Skeletal muscle cell (primary cell): ENCODE measurements at places on chromosomes 2 and 18.
A peak's percentile ranks its signal among the peaks of the same experiment; 100 is the strongest.

- DNase-seq = no peak
Observed at GRCh38 chr18:10147226-10147625, 233.4 kb downstream of the VAPA start.

DNA sequence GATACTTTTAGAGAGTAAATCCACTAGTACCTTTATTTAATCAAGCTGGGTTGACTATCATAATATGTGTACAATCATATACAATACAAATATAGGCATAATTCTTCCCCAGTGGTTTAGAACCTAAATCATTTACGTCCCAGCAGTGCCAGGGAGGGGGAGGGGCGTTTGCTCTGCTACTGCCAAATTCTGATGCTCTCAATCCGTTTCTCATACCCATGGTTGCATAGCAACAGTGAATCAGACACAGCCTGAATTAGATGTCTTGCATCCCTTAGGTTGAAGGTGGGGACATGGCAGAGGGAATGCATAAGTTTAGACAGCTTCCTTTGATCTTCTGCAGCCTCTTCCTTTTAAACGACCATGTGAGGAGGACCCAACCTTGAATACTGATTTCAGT lies 135.4 kb downstream of the ABCA12 start:
- DNase-seq = no peak

DNA sequence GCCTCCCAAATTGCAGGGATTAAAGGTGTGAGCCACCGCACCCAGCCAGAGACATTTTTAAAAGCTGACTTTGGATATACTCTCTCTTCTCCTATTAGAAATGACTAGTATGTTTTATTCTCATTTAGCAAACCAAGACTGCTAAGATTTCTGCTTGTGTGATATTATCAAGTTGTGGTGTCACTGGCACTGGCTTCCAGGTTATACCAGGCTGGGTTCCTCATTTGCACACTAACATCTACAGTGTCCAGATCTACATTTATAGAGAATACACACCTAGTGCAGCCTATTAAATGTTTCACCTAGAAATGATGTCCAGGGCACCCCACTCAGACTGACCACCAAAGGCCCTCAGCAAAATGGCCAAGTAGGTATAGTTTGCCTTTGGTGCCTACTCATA lies 265.3 kb upstream of the STON1 start:
- no peak for DNase-seq

- DNase-seq = no peak
Observed at GRCh38 chr2:75646090-75646582, 447 bp upstream of the MRPL19 start.

DNA sequence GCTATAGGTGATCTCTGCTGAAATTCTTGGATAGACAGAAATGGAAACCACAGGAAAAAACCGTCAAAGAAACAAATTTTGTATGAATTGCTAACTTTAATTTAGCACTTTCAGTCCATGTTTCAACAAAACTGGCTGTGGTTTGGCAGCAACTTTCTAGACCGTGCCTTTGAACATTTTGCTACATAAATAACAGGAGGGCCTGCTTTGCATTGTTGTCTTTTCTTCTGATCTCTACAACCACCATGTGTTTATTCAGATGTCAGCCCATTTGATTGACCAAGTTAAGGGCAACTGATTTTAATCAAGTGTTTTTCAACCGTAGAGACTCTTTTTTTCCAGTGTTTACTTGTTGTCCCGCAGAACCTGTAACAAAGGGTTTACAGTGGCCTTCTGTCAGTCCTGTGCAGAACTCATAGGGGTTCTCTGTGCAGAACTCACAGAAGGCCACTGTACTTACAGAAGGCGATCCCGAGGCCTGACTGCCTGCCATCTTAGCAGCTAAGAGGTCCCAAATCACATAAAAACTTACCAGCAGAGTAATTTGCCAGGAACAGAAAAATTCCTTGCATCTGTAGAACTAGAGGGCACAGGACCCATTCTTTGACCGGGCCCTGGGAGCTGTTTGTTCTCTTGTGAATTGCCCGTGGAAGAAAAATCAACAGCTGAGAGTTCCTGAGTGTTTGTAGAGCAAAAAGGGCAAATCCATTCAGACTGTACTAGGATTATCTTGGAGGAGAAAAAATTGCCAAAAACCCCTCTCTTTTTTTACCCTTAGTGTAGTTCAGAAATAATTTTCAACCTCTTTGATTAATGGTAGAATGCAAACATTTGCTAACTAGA lies 120.6 kb downstream of the PRKRA start:
- no peak for DNase-seq

DNA sequence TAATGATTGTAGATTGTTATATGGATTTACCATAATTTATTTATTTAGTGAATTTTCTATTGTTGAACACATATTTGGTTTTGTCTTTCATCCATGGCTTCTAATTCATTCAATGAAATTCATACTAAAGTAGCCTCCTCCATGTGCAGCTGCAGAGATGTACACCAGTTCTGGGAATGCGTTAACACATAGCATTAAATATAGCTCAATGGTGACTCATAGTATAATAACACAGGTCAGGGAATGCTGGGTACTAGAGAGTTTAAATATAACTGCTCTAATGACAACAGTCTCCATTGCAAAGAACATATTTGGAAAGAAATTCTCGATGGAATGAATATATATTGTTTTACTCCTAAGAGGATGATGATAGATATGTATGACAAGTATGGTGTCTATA lies 1190.2 kb upstream of the NRXN1 start:
- DNase-seq = peak; percentile 48

DNA sequence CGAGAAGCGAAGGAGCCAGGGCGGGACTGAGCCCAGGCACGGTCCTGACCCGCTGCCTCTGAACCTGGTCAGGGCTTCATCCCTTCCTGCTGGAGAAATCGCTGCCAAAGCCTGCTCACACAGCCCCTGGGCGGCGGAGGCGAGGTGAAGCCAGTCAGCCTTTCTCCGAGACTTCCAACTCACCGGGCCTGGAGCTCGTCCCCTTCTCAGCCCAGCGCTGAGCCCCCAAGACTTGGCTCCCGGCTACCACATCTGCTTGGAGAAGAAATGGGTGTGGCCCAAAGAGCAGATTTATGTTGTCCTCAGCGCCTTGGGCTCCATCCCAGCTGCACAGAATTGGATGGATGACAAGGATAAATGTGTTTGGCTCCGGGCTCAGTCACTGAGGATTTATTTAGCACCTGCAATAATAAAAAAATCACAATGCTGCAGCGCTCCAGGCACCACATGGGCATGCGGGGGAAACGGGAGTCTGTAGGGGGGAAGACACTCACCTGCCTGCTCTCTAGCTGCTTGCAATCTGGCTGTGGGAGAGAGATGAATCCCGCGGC lies 64.9 kb downstream of the ACTR2 start:
- no peak for DNase-seq

DNA sequence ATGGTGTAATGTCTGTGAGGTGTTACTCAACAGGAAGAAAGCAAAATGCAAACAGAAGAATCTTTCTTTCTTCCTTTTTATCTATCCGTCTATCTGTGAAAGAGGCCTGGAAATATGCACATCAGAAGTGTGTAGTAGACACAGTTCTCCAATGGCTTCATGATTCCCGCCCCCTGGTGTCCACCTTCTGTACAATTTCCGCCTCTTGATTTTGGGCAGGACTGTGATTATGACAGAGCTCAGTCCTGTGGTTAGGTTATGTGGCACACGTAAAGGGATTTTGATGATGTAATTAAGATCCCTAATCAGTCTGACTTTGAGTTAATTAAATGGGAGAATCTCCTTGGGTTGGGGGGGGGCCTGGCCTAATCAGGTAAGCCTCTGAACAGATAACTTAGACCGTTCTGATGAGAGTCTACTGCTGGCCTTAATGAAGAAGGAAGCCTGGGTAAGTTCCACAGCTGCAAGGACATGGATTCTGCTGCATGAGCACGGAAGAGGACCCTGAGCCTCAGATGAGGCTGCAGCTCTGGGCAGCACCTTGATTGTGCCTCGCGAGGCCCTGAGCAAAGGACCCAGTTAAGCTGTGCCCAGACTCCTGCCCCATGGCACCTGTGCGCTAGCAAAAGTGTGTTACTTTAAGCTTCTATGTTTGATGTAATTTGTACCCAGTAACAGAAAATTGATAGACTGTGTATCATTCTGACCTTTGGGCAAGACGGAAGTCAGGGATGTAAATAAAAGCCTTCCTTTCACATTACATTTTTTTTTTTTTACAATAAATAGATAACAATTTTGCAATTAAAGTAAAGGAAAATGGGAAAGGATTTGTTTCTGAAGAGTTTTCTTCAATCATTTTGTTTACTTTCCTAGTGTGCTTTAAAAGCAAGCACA lies 11.3 kb upstream of the KCNF1 start:
- no peak for DNase-seq

DNA sequence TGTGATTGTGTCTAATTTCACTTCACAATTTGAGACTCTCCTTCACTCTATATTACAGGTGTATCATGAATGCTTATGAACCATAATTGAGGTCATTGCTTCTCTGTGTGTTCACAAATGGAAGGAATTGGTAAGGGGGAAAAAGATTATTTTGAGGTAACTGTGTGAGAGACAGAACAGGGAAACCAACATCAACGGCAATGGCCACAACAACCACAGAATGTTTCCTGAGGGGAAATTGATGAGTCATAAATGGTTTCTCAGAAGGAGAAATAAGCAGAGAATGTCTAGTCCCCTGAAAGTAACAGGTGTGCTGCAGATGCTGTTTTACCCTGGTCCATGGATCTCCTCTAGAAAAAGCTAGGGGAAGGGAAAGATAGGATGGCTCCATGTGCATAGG lies 361.2 kb upstream of the GALNT5 start:
- no peak for DNase-seq

- peak; percentile 82 for DNase-seq
Observed at GRCh38 chr2:69100220-69100723, 87.3 kb downstream of the ANTXR1 start.

- DNase-seq = peak; percentile 21
Observed at GRCh38 chr2:172038604-172039003, 38.9 kb downstream of the METAP1D start.

- no peak for DNase-seq
Observed at GRCh38 chr2:188969236-188969635, 4.9 kb upstream of the COL3A1 start.

DNA sequence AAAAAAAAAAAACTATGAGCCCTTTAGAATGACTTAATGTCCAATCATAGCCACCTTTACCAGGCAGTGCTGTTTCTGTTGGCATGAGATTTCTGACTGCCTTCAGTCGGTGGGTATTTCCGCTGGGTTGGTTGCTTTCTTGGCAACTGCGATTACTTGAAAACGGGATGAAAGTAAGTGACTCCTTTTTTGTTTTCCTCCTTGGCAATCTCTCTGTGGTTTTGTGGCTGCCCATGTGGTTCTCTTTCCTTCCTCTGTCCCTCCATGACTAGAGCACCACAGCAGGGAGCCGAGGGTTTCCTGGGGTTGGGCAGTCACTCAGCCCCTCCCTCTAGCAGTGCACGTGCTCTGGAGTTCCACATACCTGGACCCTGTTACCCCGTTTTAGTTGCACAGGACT lies 112.1 kb downstream of the KLHL29 start:
- DNase-seq = no peak

GRCh38 chr2:168851674-168852320 lies 38.4 kb downstream of the SPC25 start:
- peak; percentile 57 for DNase-seq

DNA sequence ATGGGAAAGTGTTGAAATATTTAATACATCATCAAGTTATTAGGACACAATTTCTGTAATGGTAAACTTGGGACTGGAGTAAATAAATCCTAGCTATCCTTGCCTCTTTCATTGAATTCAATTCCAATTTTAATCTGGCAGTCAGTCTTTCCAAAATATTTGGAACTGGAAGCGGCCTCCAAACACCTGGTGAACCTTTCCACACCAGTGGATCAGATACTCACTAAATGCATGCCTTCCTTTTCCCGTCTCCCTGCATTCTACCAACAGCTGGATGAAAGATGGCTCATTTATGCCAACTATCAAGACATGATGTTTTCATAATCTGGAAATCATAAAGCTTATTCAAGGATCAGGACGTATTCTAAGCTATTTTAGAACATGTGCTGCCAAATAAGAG lies 488.2 kb upstream of the SPHKAP start:
- no peak for DNase-seq

- DNase-seq = peak; percentile 44
Observed at GRCh38 chr18:59660786-59661743, 36.2 kb downstream of the CCBE1 start.

DNA sequence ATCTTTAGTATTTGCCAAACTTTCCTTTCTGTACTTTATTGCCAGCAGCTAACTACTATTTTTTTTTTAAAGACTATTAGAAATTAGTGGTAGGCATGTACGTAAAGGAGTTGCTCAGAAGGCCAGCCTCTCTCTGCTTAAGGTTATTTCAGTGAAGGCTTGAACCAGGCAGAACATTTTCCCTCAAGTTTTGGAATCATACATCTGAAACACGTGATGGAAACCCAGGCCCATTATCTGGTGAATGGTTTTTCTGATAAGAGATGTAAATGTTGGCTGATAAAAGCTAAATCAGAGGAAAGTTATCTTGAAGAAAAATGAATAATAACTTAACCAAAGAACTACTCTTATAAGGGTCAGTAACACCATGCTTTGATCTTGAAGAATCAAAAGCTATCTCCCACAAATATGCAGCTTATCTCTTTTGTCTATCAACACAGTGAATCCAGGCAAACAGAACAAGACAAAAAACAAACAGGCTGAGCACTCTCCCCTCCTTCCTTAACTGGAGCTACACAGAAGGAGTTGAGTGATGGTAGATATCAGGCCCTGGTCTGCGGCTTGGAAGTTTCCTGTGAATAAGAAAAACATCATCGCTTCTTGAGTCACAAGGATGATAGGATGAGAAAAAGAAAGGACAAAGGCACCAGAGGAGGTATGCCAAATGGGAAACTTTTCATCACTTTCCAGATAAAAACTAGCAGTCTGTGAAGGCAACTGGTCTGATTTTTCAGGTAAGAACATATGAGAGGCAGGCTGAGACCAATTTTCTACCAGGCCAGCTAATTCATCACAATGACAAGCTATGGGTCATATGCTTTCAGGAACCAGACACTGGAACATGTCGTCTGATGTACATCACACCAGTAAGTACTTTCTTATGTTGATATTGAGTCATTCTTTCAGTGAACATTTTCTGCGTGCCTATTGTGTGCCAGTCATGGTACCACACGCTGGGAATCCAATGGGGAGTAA lies 88.4 kb upstream of the STK17B start:
- DNase-seq = no peak

- no peak for DNase-seq
Observed at GRCh38 chr2:160463245-160463644, 30.4 kb downstream of the RBMS1 start.

- DNase-seq = peak; percentile 43
Observed at GRCh38 chr2:181140414-181140813, 160.0 kb downstream of the UBE2E3 start.

DNA sequence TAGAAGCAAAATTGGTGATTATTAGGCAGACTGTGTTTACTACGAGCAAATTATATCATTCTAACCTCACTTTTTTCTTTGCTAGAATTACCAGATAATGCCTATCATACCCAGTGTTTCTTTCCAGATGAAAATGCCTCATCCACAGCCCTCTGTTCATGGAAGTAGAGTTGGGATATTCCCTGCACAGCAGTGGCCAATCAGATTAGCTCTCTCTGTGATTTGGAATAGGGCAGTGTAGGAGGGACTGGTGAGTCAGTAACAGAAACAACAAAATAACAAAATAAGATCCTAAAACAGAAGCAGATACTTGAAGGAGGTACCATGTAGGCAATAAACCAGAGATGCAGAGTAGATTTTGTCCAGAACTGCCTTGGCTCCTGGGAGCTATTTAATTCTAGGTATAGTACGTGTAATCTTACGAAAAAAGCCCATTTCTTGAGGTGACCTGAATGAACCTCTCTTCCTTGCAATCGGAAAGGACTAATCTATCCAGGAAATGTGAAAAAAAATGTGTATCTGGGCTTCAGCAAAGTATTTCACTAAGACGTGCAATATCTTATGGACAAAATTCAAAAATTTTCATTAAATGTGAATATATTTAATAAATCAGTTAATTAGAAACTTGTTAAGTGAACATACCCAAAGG lies 18.4 kb upstream of the TMEM17 start:
- DNase-seq = no peak
